ENCODE measurements at places on chromosomes 2 and 18. TPM values are rescaled to one million over a fixed set of nuclear protein-coding genes. Genes with fewer than 3 reads are reported as not detected.

- H3K4me1 ChIP-seq, result no peaks in the 10 kb centered on the region
- no peaks in the 10 kb centered on the region for H3K36me3 ChIP-seq
- no peak overlapping the region for H3K4me3 ChIP-seq
These were observed 55.2 kb upstream of the PAX3 start for GRCh38 chr2:222353993-222354392.

- peaks cover 5% of the 10 kb centered on the region for H3K4me1 ChIP-seq
- H3K27me3 ChIP-seq, result no peaks in the 10 kb centered on the region
- DNase-seq, result no peak
- H3K4me3 ChIP-seq, result no peak overlapping the region
- H3K27ac ChIP-seq, result no peak overlapping the region
- H3K36me3 ChIP-seq, result no peaks in the 10 kb centered on the region
These were observed 2.0 kb downstream of the KCNF1 start for GRCh38 chr2:10913501-10914271.

- peaks cover 13% of the 10 kb centered on the region for H3K36me3 ChIP-seq
- no peak overlapping the region for H3K4me3 ChIP-seq
- peaks cover under 1% of the 10 kb centered on the region for H3K4me1 ChIP-seq
- H3K27ac ChIP-seq, result no peak overlapping the region
- DNase-seq, result no peak
- H3K27me3 ChIP-seq, result no peaks in the 10 kb centered on the region
These were observed 54.4 kb downstream of the TRAPPC12 start for GRCh38 chr2:3433776-3434400.

- no peaks in the 10 kb centered on the region for H3K36me3 ChIP-seq
These were observed 1.5 kb downstream of the DLX2 start for GRCh38 chr2:172100935-172101820.

DNA sequence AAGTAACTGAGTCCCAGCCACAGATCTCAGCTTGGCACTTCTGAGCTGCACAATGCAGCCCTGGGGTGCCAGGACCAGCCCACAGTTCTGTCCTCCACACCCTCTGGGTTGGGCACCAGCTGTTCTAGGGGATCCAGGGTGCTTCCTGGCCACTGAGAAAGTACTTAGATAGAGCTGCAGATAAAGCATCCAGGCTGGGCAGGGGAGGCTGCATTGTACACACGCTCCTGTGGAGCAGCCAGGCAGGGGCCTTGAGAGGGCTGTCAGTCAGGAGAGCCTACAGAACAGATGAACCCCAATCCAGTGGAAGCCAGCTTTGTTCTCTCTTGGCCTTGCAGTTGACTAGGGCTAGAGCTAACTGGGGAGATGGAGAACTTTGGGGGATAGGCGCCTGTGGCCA, 104.6 kb downstream of the KIAA1328 start:
- H3K4me1 ChIP-seq, result no peaks in the 10 kb centered on the region
- no peak overlapping the region for H3K4me3 ChIP-seq
- peaks cover 18% of the 10 kb centered on the region for H3K36me3 ChIP-seq
- H3K27ac ChIP-seq, result no peak overlapping the region
- H3K27me3 ChIP-seq, result no peaks in the 10 kb centered on the region
- no peak for DNase-seq

GRCh38 chr2:240567872-240568677, at the start of gene RNPEPL1:
TSS of gene RNPEPL1 (plus strand) at chr2:240568484. CDS start at chr2:240568587, 103 bp downstream.
- DNase-seq, result peak; percentile 81
- H3K4me1 ChIP-seq, result peaks cover 78% of the 10 kb centered on the region

GRCh38 chr2:233354500-233354924, 218 bp downstream of the DGKD start:
- no peaks in the 10 kb centered on the region for H3K36me3 ChIP-seq
- DNase-seq, result no peak
- H3K27ac ChIP-seq, result peak overlapping the region; percentile 87
- peaks cover 78% of the 10 kb centered on the region for H3K4me1 ChIP-seq
- H3K4me3 ChIP-seq, result peak overlapping the region; percentile 76
- no peaks in the 10 kb centered on the region for H3K27me3 ChIP-seq

DNA sequence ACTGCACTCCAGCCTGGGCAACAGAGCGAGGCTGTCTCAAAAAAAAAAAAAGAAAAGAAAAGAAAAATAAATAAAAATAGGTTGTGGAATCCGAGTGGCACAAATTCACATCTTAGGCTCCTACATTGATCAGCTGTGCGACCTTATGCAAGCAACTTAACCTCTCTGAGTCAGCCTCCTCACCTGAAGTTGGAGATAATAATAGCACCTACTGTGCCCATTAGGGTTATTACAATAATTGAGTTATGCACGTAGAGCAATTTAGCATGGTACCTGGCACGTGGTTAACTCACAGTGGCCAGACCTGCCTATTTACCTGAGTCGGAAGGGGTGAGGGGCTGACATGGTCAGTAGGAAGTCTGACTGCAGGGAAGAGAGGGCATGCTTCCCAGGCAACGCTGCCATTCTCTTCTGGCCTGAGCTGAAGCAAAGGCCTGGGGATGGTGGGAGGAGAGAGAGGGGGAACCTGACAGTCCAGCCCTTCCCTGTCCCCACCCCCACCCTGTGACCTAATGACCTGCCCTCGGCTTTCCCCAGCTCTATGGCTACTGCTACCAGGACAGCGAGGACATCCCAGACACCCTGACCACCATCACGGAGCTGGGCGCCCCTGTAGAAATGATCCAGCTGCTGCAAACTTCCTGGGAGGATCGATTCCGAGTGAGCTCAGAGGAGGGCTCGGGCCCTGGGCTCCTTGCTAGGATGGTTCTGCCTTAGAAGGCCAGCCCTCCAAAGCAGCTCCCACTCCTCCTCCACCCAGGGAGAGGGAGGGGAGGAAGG, 5.1 kb downstream of the PKDCC start:
- peak overlapping the region; percentile 0 for H3K4me3 ChIP-seq
- no peak for DNase-seq
- H3K27me3 ChIP-seq, result peaks cover 4% of the 10 kb centered on the region
- H3K36me3 ChIP-seq, result peaks cover 24% of the 10 kb centered on the region
- peak overlapping the region; percentile 90 for H3K27ac ChIP-seq

The SULT1C4 gene
- not detected for total RNA-seq

The CRYBA2 gene
- not detected for total RNA-seq

The RUFY4 gene
- total RNA-seq, result not detected

The PCARE gene
- not detected for total RNA-seq

Measured in stomach (tissue), 19 donors.